ENCODE measurements at places on chromosomes 5 and 9. TPM values are rescaled to one million over a fixed set of nuclear protein-coding genes. Genes with fewer than 3 reads are reported as not detected.

Gene COL27A1
- 1.3 TPM for total RNA-seq

Gene NPR3
- 1.1 TPM for total RNA-seq

Gene B4GALT7
- 37.9 TPM for total RNA-seq

Gene CCNO
- total RNA-seq: 10.6 TPM

Gene DRD1
- total RNA-seq: not detected

Gene OSTF1
- 18.3 TPM for total RNA-seq
